ENCODE measurements at places on chromosomes 4 and X. TPM values are rescaled to one million over a fixed set of nuclear protein-coding genes. Genes with fewer than 3 reads are reported as not detected.
A peak's percentile ranks its signal among the peaks of the same experiment; 100 is the strongest.

Gene SNCA
- 10.1 TPM for total RNA-seq

Gene MAGEC3
- total RNA-seq: not detected

- no peak for DNase-seq
- no peak overlapping the region for H3K4me3 ChIP-seq
- H3K27me3 ChIP-seq: no peaks in the 10 kb centered on the region
- no peaks in the 10 kb centered on the region for H3K36me3 ChIP-seq
- no peak overlapping the region for H3K27ac ChIP-seq
- no peaks in the 10 kb centered on the region for H3K4me1 ChIP-seq
Measured at GRCh38 chrX:63963095-63963784, 178.2 kb upstream of the ARHGEF9 start.

GRCh38 chrX:13684361-13684760 lies 4.6 kb upstream of the RAB9A start:
- no peak overlapping the region for H3K4me3 ChIP-seq
- no peaks in the 10 kb centered on the region for H3K27me3 ChIP-seq
- DNase-seq: no peak
- H3K4me1 ChIP-seq: no peaks in the 10 kb centered on the region

- H3K4me1 ChIP-seq: peaks cover 36% of the 10 kb centered on the region
- H3K27ac ChIP-seq: peak overlapping the region; percentile 85
- H3K27me3 ChIP-seq: no peaks in the 10 kb centered on the region
- DNase-seq: no peak
- no peak overlapping the region for H3K4me3 ChIP-seq
Measured at GRCh38 chr4:185836241-185837084, 24.5 kb upstream of the SORBS2 start.

- no peak overlapping the region for H3K4me3 ChIP-seq
- no peaks in the 10 kb centered on the region for H3K27me3 ChIP-seq
- H3K27ac ChIP-seq: no peak overlapping the region
Measured at GRCh38 chr4:172497321-172497720, 671.3 kb upstream of the GALNT7 start.

DNA sequence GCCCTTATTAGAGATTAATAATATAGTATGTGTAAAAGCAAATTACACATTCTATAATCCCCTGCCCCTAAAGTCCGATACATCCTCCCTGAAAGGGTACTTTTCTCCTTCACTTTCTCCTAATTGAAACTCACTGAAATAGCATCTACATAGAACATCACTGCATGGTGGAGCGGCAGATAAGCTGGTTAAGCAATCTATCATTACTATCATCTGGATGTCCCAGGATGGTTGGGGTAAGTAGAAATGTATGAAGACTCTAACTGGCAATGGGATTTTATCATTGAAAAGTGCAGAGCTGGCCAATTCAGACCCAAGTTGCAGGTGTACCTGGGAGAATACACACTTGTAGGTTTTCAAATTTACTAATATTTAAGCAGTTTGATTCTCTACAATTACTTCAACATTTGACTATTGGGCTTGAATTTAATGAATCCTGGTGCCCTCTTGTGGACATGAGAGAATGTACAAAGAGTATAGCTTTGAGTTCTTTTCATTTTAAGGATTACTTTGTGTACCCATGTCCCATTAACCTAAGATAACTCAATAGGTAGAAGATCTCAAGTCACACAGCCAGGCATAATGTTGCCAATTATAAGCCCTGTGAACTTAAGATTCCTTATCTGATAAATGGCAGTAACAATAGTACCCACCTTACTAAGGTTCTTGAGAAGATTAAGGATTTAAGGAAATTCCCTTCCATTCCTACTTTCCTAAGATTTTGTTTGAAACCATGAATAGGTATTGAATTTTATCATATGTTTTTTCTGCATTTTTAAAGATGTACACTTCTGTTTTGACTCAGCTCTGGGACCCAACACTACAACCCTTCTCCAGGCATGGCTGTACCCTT lies 69.8 kb downstream of the SHROOM3 start:
- no peak overlapping the region for H3K4me3 ChIP-seq
- H3K36me3 ChIP-seq: no peaks in the 10 kb centered on the region
- DNase-seq: no peak
- no peaks in the 10 kb centered on the region for H3K4me1 ChIP-seq
- H3K27ac ChIP-seq: no peak overlapping the region
- no peaks in the 10 kb centered on the region for H3K27me3 ChIP-seq

DNA sequence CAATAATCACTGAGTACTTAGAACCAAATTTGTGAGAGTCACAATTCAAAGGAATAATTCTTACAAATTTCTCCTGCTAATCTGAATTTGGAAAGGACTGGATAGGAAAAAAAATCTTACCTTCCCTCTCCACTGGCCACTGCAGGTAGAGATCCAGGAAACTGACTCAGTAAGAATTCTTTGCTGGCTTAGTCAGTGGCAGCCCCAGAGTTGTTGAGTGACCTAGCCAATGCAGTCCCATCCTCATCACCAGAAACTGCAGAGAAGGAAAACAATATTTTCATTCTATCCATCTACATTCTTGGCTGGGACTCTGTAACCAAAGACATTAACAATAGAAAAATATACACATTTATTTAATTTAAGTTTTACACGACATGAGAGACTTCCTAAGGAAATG lies 572.0 kb downstream of the ADGRL3 start:
- H3K36me3 ChIP-seq: no peaks in the 10 kb centered on the region
- no peak overlapping the region for H3K4me3 ChIP-seq
- H3K27me3 ChIP-seq: no peaks in the 10 kb centered on the region
- no peak for DNase-seq
- no peaks in the 10 kb centered on the region for H3K4me1 ChIP-seq
- no peak overlapping the region for H3K27ac ChIP-seq

DNA sequence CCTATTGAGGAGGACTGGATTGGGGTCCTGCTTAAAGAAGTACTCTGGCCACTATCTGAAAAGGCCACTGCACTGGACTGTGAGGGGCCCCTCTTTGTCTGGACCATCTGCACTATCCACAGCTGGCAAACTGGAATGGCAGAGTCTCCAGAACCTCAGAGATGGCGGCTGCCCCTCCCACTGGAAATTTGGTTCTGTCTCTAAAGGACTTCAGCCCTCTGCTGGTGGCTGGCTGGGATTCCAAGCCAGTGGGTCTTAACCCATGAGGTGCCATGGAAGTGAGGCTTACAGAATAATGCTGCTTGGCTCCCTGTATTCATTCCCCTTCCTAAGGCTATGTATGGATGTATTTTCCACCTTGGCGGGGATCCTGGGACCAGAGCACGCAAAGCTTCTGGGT lies 41.6 kb upstream of the CYLC1 start:
- no peak for DNase-seq
- H3K4me3 ChIP-seq: no peak overlapping the region
- H3K4me1 ChIP-seq: no peaks in the 10 kb centered on the region
- H3K27ac ChIP-seq: no peak overlapping the region
- H3K27me3 ChIP-seq: no peaks in the 10 kb centered on the region

GRCh38 chr4:186137196-186137794 lies 32.8 kb downstream of the FAM149A start:
- no peaks in the 10 kb centered on the region for H3K36me3 ChIP-seq
- DNase-seq: no peak
- no peak overlapping the region for H3K4me3 ChIP-seq
- H3K4me1 ChIP-seq: no peaks in the 10 kb centered on the region

- H3K27me3 ChIP-seq: no peaks in the 10 kb centered on the region
- peak; percentile 13 for DNase-seq
- H3K27ac ChIP-seq: no peak overlapping the region
- H3K36me3 ChIP-seq: peaks cover 36% of the 10 kb centered on the region
Measured at GRCh38 chrX:48972220-48973164, 848 bp upstream of the KCND1 start.

DNA sequence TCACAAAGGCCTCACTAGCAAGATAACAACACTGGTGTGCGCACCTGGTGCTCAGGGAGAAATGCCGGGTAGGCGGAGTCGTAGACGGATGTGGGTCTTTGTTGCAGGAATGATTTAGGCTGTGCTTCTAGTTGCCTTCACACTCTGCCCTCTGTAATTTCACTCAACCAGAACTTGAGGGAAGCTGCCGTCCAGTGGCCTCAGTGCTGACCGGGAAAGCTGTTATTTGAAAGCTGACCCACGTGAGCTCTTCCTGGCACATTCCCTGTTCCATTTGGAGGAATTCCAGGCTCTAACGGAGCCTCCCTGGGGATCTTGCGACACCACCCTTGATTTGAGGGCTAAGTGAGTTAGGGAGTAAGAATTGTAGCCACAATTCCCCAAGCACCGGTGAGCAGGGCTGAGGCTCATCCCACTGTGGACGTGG lies 15.9 kb downstream of the SH3TC1 start:
- H3K4me3 ChIP-seq: no peak overlapping the region
- no peak for DNase-seq
- H3K4me1 ChIP-seq: peaks cover 7% of the 10 kb centered on the region
- no peaks in the 10 kb centered on the region for H3K27me3 ChIP-seq

Gene TEX13D
- not detected for total RNA-seq

DNA sequence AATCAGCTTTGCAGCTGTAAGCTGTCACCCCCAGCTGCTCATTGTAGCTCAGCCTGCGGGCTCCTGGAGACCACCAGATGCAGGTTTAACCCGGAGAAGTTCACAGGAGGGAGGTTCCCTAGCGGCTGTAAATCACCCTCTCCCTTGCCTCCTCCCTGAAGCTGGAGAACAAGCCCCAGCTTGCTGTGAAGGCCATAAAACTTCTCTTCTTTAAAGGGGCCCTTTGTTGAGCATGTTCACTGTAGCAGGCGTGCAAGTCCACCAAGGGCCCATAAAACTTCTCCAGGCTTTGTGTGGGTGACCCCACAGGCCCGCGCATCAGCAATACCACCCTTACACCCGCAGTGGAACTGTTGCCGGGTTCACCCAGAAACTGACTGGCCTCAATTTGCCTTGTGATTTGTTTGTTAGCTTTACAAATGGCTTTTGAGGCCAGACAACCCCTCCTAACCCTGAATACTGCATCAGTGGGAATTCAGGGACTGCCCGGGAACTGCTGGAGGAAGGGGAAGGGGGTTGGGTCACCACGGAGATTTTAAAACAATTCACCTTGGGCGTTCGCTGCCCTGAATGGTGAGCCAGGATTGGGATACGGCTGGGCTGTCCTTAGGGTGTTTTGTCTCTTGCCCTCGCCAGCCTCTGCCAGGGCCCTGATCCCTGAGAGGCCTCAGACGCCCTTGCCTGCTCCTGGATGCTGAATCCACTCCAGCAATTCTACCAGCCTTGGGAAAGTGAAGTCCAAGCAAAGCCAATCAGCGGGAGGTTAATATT lies 49.5 kb upstream of the ATP6AP2 start:
- H3K4me1 ChIP-seq: no peaks in the 10 kb centered on the region
- DNase-seq: peak; percentile 13
- H3K4me3 ChIP-seq: no peak overlapping the region
- no peak overlapping the region for H3K27ac ChIP-seq
- H3K27me3 ChIP-seq: no peaks in the 10 kb centered on the region
- H3K36me3 ChIP-seq: no peaks in the 10 kb centered on the region

- peaks cover 6% of the 10 kb centered on the region for H3K4me1 ChIP-seq
- no peak overlapping the region for H3K4me3 ChIP-seq
- no peak overlapping the region for H3K27ac ChIP-seq
Measured at GRCh38 chr4:42716996-42717395, 60.1 kb upstream of the ATP8A1 start.

- peaks cover 11% of the 10 kb centered on the region for H3K36me3 ChIP-seq
- peak overlapping the region; percentile 51 for H3K27ac ChIP-seq
- H3K4me1 ChIP-seq: peaks cover 46% of the 10 kb centered on the region
- H3K27me3 ChIP-seq: no peaks in the 10 kb centered on the region
- no peak for DNase-seq
Measured at GRCh38 chr4:140867356-140867755, 111.2 kb upstream of the TBC1D9 start.
